Hindlimb muscle (tissue), 1 donor: ENCODE measurements at places on chromosomes 6 and 20. TPM values are rescaled to one million over a fixed set of nuclear protein-coding genes. Genes with fewer than 3 reads are reported as not detected.

The C6orf15 gene
- not detected for polyA plus RNA-seq

GRCh38 chr20:60725311-60725906, 526.7 kb upstream of the CDH4 start:
- DNase-seq, result no peak

GRCh38 chr20:52787216-52787615, 184.9 kb upstream of the TSHZ2 start:
- no peak for DNase-seq

GRCh38 chr6:68087399-68088133, 547.5 kb upstream of the ADGRB3 start:
- DNase-seq, result no peak

DNA sequence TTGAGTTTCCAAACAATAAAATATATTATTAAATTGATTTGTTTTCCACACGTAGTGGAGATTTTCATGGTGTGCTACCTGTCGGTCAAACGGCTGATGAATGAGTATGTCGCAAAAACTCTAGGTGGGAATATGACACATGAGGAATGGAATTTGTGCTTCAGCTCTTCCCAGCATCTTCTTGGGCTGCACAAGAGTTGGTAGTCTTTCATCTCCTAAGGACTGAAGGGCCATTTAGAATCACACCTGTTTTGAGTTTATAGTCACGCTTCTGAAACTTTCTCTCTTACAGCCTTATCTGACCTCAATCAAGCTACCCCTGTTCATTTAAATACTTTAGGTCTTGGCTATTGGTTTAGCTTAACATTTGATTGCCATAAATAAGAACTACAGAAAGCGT, 157.7 kb upstream of the AKAP12 start:
- DNase-seq, result no peak
